ENCODE measurements at places on chromosomes 2 and 18.

DNA sequence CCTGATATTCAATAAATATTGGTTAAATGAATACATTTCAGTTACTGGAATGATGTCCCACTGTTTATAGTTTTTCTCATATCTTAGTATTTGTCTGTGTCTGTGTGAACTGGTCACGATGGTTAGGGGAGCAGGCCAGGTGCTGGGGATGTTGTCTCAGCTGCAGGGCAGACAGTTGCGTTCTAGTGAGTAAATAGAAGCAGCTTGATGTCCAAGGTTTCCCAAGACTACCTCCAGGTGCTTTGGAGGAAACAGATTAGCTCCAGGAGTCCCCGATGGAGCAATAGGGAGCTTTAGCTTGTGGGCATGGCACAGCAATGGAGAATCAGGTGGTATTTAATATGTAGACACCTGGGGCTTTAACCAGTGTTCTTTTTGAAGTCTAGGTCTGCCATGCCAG is 75.5 kb downstream of the GULP1 start:
- DNase-seq, result no peak

DNA sequence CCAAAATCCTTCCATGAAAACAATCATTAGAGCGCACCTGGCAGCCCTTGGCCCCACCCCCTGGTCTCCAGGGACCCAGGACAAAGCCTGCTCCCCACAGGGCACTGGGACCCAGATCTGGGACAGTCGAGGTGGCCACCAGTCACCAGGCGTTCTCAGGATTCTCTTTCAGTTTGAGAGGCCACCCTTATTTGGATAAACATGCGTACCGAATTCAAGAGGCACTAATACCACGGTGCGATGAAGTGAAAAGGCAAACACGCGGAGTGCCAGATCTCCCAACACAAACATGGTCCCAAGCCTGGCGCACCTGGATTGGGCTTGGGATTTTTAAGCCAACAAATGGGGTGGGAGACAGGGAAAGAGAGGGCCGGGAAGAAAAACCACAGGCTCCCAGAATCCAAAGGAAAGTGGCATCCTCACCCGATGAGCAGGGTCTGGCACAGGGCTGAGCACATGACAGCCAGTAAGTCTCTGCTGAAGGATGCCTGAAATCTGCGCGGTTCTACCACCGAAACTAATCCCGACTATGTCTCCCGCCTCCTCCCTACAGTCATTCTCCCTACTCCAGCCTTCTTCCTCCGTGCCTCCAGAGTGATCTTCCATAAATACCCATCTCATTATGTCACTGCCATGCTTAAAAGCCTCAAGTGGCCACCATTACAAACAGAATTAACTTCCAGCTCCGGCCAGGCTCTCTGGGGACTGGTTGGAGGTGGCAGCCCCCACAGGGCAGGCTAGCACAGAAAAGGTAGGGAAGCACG is 60.9 kb upstream of the KLHL29 start:
- no peak for DNase-seq

DNA sequence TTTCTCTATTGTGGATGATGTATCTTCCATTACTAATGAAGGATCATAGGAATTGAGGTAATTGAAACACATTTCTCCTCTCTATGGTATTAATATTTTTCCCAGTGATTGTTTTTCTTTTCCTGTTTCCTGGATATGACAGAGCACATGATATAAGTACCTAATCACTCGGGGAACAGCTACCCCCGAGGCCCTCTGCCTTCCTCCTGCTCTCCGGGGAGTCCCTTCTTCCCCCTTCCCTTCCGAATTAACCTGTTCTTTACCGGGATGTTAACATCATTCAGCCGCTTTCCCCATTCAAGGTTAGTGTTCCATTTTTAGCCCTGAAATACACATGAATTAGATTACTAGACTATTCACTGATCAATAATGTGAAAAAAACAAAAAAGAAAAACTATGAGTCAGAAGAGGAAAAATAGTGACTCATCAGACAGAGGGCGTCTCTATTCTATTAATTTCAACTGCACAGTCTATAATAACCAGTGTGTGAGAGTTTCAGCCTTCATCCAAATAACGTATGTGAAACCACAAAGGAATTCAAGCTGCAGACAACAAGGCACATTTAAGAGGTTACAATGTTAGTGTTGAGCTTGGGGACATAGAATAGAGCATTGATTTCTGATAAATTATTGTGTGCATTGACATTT is 450.8 kb downstream of the DLGAP1 start:
- no peak for DNase-seq

DNA sequence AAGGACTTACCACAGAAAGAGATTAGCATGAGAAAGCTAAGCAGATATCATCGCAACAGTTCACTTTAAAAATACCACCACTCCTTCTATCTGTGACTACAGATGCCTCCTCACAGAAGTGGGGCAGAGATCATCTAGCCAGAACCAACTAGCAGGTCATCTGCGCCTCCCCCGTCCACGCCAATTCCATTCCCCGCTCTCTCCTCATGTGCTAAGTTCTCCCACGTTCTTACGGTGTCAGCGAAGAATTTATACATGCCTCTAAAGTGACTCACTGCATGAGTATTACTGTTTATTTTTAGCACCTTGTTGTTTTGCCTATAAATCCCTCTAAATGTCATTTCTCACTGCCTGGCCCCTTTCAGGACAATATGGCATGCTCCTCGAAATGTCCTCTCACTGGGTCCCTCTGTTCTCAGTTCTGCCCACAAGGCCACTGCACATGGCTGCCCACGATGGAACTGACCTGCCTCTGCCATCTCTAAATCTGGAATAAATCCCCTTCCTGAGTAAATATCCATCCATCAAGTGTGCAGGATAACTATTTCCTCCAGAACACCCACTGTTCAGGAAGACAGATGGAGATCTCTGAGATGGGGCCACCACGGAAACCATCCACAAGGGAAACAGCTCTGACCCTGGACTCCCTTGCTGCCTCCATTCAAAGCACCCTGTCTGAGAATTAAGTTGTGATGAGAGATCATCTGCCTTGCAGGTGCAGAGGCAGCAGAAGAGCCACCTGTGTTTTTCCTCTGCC is 137.7 kb downstream of the IRS1 start:
- DNase-seq, result no peak

DNA sequence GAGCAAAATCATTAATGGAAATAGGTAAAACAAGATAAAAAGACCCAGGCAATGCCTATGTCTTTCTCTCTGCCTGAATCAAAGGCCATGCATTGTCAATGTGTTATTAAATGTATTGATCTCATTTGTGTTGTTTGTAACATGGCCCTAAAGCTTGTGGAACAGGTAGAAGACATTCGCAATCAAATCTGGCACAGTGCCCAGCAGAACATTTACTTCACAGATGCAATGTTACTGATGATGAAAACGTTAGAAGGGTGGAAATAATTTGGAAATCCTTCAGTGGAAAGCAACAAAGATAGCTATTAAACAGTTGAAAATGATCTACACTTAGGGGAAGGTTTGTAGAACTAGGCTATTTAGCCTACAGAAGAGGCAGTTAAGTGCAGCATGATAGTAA is 368.2 kb downstream of the EPHA4 start:
- DNase-seq, result no peak

DNA sequence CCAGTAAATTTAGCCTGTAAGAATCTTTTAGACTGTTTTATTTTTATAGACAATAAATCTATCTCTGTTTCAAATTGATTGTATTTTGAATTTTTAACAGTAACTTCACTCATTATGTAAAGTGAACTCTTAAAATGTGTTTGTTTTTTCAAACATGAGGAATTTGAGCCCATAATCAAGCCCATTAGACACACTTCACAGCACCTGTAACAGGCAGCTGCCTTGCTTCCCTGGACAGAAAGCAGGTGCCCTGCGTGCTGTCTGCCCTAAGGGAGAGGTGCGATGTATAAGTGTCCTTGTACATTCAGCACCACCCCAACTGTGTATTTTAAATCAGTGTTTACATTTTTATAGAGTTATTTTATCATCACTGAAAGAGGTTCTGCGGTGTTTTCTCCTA is 186.5 kb upstream of the TPO start:
- DNase-seq, result no peak

DNA sequence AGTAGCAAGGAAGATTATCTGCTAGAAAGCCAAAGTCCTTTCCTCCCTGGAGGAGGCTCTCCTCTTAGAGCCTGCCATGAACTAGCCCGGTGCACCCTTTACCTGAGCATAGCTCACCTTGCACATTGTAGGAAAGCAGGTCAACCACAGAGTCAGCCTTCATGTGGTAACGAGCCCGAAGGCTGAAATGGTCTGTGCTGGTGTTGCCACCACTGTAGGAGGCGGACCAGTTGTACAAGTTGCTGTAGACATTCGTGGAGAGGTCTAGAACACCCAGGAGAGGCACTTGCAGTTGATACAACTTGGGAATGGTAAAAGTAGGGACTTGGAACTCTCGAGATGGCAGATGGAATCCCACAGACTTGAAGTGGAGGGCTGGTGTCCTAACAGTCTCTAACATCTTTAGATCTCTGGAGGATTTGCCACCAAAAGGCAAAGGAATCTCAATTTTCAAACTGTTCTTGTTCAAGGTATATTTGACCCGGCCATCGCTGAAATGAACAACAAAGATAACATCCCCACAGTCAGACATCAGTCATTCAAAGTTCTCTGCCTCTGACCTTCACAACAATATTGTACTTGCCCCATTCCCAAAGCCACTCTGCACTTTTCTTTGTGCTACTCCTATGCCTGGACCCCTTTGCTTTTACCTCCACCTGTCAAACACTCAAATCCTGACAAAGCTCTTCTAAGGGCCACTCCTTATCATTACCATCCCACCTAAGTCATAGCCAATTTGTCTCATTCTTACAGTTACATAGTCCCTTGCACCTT is 30.6 kb downstream of the APOB start:
- no peak for DNase-seq

GRCh38 chr2:182650704-182651103 is 65.4 kb upstream of the DNAJC10 start:
- no peak for DNase-seq

DNA sequence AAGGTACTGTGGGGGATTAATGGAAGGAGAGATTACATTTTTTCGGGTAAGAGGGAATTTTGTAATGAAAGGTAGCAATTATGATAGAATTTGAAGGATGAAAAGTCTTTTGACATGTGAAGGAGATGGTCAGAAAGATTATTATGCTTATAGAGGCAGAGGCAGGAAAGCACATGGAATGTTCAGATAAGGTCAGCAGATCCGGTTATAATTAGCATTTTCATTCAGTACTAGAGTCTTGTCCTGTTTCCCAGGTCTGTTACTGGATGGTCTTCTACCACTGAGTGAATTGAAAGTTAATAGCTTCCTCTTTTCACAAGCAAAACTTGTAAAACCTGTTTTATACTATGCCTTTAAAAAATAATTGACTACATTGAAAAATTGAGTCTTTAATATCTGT is 116.9 kb downstream of the PHLPP1 start:
- no peak for DNase-seq

DNA sequence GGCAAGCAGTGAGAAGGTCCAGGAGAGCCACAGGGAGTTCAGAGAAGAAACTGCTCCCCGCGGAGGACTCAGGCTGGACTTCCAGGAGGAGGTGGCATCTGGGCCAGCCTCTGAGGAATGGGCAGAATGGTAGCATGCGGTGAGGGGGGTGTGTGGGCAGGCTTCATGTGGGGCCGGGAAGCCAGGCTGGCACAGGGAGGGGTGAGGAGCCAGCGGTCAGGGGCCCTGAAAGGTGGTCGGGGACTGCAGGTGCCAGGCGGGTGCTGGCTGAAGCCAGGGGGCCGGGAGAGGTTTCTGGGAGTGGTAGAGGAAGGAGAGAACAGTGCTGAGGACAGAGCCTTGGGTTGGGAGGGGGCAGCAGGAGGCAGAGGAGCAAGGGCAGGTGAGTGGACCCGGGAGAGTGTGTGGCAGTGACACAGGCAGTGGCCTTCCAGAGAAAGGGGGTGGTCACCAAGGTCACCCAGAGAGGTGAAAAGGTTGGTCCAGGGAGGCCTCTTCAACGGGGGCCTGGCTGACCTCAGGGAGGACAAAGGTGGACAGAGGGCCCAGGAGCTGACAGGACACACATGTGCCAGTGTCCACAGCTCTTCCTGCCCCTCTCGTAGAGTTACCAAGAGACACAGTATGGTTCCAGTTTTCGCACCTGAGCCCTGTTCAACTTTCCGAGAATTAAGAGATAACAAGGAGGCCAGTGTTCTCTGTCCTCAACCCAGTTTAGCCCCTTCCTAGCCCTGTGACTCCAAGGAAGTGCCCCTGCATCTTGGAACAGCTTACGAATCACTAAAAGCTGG is 101.2 kb upstream of the ASB18 start:
- no peak for DNase-seq

DNA sequence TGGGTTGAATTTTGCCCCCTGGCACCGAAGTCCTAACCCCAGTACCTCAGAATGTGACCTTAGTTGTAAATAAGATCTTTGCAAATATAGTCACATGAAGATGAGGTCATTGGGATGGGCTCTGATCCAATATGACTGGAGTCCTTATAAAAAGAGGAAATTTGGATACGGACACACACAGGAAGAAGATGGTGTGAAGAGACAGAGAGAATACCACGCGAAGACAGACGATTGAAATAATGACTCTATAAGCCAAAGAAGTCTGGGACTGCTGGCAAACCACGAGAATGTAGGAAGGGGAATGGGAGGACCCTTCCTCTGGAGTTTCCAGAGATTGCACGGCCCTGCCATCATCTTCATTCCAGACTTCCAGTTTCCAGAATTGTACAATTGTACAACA is 98.6 kb downstream of the CPO start:
- DNase-seq, result no peak

DNA sequence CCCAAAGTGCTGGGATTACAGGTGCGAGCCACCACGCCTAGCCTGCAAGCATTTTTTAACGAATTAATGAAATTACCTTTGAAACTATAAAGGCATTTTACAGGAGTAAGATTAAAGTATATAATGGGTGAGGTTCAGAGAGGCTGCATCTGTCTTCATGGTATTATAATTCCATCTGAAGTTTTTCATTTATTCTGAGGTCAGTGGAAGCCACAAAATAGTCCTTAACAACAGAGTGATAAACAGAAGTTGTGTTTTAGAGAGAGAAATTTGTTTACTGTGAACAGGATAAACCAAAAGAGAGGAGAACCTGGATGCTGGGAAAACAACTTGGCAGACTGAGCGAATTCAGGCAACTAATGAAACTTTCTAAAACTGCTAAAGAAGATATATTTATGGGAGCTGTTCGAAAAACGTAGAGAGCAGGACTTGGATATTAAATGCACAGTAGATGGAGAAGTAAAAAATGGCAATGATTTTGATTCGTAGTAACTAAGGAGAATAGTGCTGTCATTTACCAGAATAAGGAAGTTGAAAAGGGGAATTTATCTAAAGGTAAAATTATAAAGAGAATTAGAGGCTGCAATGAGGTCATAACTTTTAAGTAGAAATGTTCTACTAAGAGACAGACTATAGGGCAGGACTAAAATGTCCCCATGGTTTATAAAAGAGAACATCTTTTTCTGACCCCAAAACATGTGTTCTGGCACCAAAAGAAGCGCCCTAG is 37.9 kb upstream of the ITGA4 start:
- no peak for DNase-seq

DNA sequence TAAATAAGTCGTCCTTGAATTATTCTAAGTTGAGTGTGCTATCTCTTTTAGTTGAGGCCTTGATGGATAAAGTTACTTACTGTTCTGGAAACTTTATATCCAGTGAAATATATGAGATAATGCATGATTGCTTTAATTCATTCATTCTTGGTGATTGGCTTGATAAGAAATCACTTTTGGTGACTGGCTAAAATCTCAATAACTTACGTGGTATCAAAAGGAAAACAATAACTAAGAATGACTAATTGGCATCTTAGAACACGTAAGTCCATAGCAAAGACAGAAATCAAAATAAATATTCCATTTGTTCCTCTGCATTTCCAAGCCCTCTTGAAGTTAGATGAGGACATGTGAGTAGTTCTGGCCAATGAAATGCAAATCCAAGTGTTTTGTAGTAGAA is 251.6 kb downstream of the NUP35 start:
- no peak for DNase-seq

Data from posterior vena cava (tissue), 2 donors.